ENCODE measurements at places on chromosomes 11 and 22.

GRCh38 chr11:16997624-16998023, 16.6 kb downstream of the PLEKHA7 start:
- no peak for DNase-seq

DNA sequence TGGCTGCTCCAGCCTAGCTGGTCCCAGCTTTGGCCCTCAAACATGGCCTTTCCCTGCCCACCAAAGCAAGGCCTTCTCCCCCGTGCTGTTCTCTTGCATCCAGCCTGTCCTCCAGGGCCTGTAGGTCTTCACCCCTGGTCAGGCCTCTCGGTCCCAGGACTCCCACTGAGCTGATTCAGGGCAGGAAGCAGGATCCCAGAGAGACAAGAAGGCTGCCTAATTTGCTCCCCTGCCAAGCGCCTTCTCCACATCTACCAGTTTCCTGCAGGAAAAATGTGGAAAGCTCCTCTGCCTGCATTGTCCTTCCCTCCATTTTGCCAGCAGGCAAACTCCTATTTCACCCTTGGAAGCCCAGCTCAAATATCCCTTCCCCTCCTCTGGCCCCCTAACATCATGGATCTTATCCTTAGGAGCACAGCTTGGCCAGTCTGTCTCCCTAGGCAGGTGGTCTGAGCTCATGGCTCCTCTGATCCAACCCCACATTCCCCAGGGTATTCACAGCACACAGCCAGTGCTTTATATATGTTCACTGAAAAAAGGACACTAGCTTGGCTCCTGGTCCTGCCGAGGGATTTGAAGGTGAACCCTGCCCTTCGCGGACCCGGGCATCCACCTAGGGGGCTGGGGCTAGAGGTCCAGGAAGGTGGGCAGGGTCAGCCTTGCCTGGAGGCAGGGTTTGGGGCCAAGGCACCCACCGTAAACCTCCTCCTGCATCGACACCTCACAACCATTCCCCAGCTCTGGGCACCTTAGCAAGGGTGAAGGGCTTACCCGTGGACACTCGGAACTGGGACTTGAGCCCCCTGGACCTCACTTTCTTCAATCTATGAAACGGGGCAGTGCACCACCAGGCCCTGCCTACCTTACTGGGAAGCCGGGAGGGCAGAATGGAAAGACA, 968 bp downstream of the RHBDD3 start:
- DNase-seq = no peak

DNA sequence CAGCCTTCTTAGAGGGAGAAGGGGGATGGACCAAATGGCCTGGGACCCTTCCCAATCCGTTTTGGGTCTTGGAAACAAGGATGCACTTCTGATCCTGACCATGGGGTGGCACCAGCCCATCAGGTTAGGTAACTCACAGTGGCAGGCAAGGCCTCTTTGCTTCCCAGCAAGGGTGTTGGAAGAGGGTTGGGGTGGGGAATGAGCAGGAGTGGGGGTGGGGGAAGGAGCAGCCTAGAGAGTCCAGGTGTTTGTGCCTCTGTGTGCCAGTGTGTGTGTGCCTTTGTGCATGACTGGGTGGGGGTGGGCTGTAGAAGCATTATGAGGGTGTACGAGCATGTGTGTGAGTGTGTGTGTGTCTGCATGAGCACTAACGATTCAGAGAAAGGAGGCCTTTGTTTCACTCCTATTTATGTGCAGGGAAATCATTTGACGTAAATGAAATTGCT, 213.1 kb downstream of the INSC start:
- DNase-seq = no peak

DNA sequence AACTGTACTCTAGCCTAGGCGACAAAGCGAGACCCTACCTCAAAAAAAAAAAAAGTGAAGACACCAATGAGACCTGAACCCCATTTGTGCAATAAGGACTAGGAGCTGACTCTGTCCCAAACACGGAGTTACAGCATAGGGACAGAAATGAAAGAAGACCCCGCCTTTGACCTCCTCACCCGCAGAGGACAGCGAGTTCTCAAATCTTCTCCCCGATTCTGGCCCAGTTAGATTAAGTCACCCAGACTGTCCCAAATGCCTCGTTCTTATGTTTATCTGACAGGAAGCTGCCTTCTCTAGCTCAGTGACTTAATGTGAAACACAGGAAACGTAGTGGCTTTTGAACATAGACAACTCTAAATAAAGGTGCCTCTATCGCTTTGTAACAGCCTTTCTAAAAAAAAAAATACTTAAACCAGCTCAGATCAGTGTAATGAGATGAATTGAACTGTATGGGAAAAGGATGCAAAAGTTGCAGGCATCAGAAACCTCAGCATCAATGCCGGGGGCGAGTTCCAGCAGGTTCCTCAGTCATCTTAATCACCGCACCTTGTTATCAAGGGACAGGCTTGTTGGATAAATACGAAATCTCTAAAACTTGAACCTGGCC, 10.6 kb downstream of the MYH9 start:
- DNase-seq = no peak

DNA sequence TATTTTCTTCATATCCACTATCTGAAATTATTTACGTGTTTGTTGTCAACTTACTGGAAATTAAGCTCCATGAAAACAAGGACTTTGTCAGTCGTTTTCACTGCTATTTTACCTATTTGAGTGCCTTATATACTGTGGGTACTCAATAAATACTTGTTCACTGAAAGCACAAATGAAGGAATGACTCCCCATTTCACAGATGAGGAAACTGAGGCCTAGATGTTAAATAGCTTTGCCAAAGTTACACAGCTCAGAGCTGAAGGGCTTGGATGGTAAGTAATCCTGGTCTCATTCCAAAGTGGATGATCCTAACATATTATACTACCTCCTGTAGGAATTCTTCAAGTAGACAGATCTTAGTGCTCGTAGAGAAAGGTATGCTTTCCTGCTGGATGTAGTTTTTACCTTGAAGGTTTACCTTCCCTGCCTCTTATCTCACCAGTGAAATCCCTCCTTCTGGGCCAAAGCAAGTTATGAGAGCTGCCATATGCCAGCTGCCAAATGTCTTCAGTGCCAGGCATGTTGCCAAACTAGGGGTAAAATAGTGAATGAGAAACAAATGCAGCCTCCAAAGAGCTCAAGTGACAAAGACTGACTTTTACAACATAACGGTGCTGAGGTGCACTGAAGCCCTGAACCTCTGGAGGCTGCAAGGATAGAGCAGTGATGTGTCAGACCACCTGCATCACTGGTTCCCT, 129.7 kb downstream of the TRIM44 start:
- no peak for DNase-seq

GRCh38 chr11:59584294-59584693, 31.3 kb downstream of the OSBP start:
- DNase-seq = no peak

DNA sequence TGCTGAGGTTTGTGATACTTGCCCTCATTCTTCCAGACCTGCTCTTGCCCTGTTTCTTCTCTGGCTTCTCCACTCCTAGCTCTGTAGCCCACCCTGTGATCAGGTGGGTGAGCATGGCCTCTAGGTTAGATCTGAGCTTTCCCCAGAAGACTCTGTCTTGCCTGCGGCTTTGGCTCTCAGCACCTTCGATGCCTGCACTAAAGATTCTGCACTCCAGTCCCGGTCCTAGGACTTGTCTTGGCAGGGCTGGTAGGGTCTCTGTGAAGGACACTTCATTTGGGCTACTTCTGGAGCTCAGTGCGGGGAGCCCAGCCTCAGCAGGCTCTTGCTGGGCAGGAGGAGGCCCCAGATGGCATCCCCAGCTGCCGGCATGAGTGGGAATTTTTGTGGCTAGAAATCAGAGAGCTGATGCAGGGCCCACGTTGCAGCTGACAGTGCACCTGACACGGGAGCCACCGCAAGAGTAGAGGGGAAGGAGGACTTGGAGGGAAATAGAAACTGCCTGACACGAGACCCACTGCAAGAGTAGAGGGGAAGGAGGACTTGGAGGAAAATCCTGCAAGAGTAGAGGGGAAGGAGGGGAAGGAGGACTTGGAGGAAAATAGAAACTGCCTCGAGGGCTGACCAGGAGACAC, 226.9 kb upstream of the B3GAT1 start:
- DNase-seq = no peak

DNA sequence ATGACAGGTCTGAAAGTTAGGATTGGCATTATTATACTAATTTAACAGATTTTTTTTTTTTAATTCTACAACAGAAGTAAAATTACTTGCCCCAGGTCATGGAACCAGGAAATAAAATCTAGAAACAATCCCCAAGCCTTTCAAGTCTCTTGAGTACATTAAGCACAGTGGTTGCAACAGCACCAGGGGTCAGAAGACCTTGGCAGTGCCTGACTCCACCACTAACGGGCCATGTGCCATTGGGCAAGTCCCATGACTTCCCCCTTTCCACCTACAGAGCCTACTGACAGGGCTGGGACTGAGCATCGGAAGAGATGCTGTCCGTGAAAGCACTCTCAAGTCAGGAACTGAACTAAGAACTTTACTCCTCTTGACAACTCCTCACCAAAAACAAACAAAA, 98.6 kb upstream of the AKIP1 start:
- DNase-seq = no peak

DNA sequence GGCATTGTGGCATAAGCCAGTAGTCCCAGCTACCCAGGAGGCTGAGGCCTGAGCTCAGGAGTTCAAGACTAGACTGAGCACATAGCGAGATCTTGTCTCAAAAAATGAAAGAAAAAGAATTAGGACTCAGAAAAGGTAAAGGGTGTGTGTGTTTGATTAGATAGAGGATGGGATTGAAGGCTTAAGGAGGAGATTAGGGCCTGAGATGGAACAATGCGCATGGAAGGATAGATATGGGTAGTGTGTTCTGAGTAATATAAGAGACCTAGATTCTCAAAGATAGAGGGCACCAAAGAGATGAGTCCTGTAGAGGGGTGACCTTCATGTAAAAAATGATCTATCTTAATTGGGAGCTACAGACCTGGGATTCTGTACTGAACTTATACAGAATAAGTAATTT, 17.3 kb upstream of the RAB30 start:
- no peak for DNase-seq

GRCh38 chr11:62073061-62073460, 50.8 kb upstream of the INCENP start:
- DNase-seq = no peak

- DNase-seq = no peak
These were observed 79.5 kb downstream of the CABIN1 start for GRCh38 chr22:24090581-24090980.

GRCh38 chr22:31106001-31106571, 1.3 kb downstream of the SELENOM start:
- no peak for DNase-seq

- DNase-seq = no peak
These were observed 115.8 kb upstream of the PITPNB start for GRCh38 chr22:28034760-28035401.

DNA sequence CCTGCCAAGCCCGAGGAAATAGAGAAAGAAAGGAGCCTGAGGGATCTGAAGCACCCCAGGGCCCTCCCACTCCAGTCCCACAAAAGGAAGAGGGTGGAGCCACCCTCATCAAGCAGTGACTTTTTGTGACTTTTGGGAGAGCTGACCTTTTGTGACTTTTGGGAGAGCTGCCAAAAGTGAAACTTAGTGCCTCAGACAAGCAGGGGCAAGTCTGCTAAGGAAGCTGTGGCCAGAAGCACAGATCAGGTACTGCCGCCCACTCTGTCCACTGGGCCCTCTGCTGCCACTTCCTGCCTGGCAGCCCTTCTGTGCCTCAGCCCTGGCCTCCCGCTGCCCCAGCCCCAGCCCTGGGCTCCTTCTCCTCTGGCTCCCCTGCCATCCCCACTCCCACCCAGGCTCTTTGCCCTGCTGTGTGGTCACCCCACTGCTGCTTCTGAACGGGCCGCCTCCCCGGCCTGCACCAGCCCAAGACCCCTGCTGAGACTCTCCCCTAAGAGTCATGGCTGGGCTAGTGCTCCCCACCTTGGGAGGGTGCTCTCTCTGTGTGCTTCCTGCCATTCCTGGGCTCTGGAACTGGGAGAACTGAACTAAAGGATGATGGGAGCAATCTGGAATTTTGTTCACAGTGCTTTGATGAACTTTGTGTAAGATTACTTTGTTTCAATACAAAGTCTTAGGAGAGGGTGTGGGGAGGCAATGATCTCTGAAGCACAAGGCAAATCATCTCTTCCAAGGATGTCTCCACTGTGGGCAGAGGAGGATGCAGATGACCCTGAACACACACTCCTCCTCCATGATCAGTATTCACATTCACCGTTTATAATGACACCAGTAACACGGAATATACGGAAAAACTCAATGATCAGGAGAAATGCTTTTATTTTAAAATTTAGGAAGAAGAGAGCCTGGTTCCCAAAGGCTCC, at the start of gene APOBEC3H:
Gene APOBEC3H, plus strand, starts transcription at position 147 of the 923 bp plus-strand sequence. CDS start 3,035 bp downstream, outside the sequence.
- no peak for DNase-seq

GRCh38 chr11:28621753-28622152, 513.6 kb downstream of the METTL15 start:
- no peak for DNase-seq

DNA sequence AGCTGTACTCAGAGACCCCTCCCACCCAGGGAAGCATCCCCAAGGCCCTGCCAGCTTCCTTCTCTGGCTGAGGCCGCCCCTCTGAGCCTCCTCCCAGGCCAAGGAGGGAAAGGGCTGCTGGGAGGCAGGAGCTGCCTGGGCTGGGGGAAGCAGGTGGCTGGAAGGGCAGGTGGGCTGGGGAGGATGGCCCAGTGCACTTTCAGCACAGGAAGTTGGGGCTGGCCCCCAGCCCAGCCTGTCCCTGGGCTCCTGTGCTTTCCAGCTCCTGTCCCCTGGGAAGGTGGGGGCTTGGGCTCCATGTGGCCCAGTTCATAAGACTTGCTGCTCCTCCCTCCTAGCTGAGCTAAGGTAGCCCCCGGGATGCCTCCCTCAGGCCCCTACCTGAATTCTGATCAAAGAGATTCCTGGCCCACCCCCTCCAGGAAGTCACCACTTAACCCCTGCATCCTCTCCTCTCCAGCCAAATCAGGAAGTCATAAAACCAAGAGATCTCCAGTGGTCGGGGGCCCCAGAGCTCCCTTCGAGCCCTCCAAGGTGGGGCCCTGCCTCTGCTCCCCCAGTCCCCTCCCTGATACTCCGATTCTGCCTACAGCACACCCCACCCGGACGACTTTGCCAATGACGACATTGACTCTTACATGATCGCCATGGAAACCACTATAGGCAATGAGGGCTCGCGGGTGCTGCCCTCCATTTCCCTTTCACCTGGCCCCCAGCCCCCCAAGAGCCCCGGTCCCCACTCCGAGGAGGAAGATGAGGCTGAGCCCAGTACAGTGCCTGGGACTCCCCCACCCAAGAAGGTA, 4.9 kb downstream of the PPP1CA start:
- no peak for DNase-seq

DNA sequence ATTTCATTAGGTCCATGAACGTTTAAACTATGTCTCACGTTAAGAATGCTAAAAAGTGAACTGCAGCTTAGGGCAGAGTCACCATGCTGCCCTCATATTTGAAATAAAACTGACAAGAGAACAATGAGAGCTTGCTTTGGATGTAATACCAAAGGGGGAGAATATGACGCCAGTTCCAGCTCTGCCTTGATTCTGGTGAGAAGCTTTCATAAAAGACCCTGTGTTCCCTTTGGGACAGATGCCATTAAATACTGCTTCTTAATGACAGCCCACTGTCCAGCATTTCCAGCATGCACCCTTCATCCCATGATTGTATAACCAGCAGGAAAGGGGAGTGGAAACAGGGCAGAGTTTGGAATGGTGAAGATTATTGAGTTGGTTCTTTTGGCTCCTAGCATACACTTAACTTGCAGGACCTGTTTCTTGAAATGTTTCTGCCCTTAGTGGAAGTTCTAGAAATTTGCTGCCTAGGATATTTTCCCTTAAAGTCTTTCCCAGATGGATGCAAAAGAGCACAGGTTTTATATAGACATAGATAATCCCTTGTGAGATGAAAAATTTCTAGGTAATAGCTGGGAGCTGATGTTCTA, 139.3 kb upstream of the LDLRAD3 start:
- DNase-seq = no peak

- no peak for DNase-seq
These were observed 159.2 kb downstream of the MSANTD4 start for GRCh38 chr11:105862736-105863367.

Data from effector memory CD4-positive, alpha-beta T cell (primary cell).